ENCODE measurements at places on chromosomes 7 and 10.

- DNase-seq: no peak
Measured at GRCh38 chr10:101906586-101907183, 63.1 kb upstream of the KCNIP2 start.

DNA sequence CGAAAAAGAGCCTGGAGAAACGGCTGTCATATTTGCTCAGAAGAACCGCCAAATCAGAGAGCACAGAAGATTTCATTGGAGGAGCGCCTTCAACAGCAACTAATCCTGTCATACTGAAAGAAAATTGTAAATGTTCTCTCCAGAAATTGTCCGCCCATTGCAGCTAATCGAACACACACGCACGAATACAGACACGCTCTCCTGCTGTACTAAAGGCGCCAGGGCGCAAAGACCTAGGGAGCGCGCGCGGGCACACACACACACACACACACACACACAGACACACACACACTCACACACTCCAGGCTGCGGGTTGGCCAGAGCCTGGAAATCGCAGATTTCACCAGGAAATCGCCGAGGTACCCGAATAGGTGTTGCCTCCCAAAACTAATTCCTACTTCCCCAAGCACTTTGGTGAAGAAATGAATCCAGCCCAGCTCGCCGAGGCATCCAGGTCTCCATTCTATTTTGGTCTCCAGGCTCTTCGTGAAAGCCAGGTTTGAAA is at the start of gene CHRM2:
TSS of gene CHRM2 (plus strand) at position 157 of the 505 bp plus-strand sequence. CDS start 146,214 bp downstream, outside the sequence.
- DNase-seq: no peak

DNA sequence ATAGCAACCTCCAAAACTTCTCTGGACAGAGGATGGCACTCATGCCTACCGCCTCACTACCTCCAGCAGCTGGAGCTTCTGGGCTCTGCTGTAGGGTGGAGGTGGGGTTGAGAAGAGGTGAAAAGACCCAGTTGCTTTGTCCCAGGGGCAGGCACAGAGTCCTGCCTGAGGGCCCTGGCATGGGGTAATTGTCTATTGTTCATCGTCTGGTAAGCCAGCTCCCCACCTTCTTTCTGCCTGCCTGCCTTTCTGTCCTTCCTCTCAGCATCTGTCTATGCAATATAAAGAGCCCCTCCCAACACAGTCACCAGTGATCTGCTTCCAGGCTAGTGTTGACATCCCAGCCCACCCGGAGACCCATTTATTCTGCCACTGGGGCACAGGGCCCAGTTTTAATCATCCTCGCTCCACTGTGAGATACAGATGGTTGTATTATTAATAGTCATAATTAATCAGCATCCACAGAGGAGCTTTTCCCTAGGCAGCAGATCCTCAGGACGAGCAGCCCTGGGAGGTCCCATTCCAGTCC is 39.0 kb downstream of the ZMIZ1 start:
- no peak for DNase-seq

DNA sequence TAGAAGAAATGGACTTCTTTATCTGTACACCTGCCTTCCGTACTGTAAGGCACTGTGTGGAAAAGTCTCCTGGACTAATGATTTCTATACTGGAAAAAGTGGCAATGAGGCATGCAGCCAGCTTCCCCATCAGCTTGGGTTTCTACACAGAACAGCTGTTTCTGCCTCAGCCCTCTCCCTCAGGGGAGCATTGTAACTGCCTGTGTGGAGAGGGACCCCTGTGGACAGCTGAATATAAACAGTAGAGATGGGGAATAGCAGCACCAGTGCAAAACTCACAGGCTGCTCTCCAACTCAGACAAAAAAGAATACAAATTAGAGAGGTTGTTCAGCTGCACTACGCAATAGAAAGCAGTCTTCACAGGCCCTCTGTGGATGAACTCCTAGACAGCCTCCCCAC is 451.3 kb upstream of the MBL2 start:
- no peak for DNase-seq

DNA sequence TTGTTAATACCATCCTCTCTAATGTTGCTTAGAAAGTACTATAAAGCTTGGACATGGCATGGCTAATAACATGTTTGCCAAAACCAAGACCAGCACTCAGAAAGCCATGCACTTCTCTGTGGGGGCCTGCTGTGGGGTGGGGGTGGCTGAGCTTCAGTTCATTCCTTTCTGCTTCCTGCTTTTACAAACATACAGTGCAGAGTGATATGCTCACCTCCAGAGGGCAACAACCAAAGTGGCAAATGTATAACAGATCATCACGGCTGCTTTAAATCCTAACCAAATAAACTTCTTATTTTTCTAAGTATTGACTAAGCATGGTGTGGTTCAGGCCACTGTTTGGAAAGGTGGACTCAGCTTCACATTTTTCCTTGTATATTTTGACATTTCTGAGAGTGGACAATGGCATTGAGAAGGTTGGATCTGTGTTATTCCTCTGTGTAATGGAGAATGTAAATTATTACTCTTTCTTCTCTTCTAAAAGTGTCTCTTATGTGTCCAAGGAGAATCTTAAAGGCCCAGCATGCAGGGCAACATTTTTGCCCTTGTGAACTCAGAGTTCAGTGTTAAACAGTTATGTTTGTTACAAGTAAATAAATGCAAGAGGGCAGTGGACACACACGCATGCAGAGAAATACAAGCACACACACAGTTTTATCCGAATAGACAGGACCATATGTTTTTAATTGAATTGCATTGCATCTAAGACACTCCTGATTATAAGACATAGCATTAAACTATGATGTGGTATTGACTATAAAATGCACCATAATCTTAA is 186.1 kb downstream of the HERPUD2 start:
- no peak for DNase-seq

- peak; percentile 92 for DNase-seq
Measured at GRCh38 chr7:65251851-65252620, 121.6 kb upstream of the ZNF92 start.

DNA sequence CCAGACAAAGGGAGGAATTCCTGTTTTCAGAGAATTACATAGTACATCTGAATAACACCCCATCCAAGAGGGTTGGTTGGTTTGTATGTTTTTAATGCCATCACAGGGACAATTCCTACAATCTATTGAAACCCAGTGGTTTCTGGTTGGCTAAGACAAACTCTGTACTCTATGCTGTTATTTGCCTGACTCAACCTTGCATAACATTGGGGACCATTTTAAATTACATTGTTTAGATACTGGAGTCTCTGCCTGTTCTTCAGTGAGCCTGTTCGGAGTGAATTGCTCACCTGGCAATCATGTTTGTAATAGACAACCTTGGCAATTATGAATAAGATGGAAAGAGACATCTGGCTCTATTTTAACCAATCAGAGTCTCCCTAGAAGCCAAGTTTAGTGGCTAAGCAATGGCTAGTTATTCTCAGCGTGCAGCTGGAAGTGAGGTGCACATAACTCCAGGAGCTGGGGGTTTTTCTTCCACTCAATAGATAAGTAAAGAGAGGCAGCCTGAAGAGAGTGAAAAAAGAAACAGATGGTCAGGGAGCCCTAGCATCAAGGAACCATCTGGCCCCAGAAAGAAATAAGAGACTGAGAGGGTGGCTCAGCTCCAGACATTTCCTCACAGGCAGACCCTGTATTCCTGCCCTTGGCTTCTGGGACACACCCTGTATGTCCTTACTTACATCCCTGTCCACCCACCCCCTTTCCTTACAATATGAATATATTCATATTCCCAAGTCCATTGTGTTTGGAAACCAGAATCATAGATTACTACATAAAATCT is 21.2 kb upstream of the SLC35G1 start:
- no peak for DNase-seq

GRCh38 chr10:19638182-19638895 is 177.9 kb upstream of the PLXDC2 start:
- no peak for DNase-seq

DNA sequence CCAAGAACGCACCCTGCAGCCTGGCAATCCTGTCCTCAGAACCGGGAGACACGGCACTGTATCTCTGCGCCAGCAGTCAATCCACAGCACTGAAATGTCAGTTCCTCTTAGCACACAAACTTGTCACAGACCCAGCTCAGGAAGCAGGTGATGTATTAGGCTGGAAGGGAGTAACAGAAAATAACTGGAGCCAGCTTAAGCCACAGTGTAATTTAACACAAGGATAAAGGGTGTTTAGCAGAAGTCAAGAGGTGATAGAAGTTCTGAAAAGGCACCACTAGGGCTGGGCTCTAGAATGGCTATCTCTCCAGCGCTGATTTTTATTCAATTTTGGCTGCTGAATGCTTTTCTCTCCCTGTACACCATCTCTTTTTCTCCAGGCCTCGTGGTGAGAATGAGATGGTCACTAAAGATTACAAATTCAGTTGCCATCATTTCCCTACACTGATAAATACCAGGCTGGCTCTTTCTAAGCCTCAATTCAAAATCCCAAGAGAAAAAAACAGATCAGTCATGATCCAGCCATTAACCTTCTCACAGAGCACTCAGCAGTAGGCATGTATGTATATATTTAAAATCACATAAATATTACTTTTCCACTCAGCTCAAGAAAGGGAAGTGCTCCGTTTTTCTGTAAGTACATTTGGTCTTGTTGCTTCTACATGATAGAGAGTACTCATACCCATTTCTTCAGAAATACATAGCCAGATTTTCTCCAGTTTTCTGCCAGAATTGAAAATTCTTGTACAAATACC is 102.7 kb upstream of the PRSS1 start:
- no peak for DNase-seq

- no peak for DNase-seq
Measured at GRCh38 chr7:158809596-158809995, 19.7 kb downstream of the ESYT2 start.

- DNase-seq: no peak
Measured at GRCh38 chr10:267705-268104, 132.4 kb downstream of the ZMYND11 start.

- no peak for DNase-seq
Measured at GRCh38 chr7:71402684-71403083, 270.7 kb downstream of the GALNT17 start.

DNA sequence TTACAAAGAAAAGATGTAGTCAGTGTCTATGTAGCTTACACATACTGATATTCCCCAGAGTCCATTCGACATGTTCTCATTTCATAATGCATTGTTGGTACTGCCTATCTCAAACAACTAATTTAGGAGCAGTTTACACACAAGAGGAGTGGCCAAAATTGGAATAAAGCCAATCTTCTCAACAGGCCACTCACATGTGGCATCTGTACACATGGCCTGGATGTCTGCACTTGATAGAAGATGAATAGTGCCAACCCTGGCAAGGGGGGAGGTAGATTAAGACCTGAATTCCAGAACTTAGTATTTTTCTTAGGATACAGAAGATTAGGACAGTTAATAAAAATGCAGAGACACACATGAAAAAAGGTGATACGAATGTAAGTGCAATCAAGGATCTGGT is 125.3 kb upstream of the STARD3NL start:
- no peak for DNase-seq

DNA sequence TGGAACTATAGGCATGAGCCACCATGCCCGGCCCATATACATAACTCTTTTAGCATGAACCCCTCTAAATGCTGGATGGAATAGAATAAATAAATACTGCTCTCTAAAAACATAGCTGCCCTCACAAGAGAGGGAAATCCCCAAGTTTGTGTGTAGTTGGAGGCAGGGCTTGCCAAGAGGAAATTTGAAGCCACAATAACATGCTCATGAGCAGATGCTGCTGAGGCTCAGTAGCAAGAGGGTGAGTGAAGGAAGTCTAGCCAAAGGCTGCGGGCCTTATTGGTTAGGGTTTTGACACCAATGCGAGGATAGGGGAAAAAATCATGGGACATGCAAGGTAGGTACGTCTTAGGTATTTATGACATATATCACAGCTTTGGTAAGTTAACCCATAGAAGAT is 17.3 kb downstream of the TPK1 start:
- DNase-seq: no peak

- no peak for DNase-seq
Measured at GRCh38 chr10:31129880-31130405, 98.3 kb upstream of the ZNF438 start.

DNA sequence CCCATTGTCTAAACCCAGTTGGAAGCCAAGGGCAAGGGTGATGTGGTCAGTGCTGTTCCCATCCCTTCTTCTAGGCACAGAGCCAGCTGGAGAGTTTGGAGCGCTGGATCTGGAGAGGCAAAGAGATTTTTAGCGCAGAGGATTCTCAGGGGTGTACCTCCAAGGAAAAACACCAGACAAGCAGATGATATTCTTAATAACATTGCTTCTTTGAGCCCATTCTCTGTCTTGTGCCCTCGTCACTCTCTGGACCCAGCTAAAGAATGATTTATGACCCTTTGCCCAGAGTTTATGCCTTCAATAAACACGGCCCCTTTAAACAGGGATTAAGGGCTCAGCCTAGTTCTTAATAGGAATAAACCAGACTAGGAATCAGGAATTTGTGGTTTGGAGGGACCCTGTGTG is 4.7 kb upstream of the HIP1 start:
- DNase-seq: no peak

GRCh38 chr7:142870566-142871259 is 14.8 kb downstream of the TRPV6 start:
- DNase-seq: no peak

- no peak for DNase-seq
Measured at GRCh38 chr10:126062131-126063032, 166.0 kb downstream of the FANK1 start.

DNA sequence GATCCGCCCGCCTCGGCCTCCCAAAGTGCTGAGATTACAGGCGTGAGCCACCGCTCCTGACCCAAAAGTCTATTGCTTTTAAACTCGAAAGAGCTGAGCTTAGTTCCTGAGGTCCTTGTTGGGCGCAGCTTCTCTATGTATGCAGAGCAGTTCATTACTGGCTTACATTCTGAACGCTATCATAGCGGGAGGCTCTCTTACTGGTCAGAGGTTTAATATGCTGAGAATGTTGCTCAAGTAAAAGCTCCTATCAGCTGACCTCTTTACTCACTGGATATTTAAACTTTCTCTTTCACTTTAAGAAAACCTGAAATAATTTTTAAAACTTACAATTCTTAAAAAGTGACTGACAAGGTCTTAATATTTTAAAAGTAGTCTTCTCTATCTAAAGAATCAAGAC is 160.8 kb upstream of the WNT16 start:
- DNase-seq: no peak

DNA sequence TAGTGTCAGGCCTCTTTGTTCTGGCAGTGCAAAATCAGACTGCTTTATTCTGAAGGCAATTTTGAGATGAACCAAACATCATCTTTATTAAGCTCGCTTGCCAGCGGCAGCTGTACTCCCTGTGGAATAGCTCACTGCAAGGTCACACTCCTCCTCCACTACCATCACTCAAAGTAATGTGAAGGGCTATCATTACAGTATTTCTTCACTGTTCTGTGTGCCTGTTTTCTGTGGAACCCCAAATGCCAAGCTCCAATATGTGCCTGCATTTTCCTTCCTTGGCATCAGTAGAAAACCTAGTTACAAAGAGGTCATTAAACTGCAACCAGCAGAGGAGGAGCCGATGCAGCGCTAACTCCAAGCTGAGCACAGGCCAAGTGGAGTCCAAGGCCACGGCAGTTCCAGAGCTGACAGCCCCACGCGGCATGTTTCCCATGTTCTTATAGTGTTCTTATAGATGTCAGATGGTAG is 21.4 kb downstream of the BCCIP start:
- DNase-seq: no peak

DNA sequence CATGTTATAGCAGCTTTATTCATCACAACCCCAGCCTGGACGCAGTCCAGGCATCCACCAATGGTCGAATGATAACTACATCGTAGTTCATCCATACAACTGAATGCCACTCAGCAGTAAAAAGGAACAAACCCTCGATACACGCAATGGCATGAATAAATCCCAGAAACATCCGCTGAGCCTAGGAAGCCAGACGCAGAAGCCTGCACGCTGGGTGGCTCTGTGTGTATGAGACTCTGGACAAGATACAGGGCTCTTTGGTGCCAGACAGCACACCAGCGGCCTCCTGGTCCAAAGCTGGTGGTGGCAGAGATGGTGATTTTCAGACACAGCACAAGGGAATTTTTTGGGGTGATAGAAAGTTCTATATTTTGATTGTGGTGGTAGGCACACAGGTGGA is 10.0 kb upstream of the CRYGN start:
- no peak for DNase-seq

Measured in NCI-H187 treated with DMSO at 0.1 percent for 48 hours (cell line).